SK-N-DZ (cell line): ENCODE measurements at places on chromosomes 7 and 10.

GRCh38 chr7:130281260-130281659, 11.7 kb upstream of the CPA4 start:
- no peak for DNase-seq

DNA sequence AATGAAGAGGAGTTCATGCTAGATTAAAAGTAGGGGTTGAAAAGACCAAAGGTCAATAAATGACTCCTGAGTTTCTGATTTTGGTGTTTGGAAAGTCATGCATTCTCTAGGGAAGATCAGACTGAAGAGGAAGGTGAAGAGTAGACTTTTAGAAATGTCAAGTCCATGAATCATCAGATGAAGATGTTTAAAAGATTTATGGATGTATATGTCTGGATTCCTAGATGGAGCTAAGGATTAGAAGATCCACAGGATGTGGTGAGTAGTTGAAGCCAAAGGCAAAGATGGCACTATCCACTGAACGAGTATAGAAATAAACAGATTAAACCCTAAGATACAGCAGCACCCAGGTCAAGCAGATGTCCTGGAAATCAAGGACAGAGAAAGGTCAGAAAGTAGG, 298.5 kb downstream of the GPAM start:
- no peak for DNase-seq

DNA sequence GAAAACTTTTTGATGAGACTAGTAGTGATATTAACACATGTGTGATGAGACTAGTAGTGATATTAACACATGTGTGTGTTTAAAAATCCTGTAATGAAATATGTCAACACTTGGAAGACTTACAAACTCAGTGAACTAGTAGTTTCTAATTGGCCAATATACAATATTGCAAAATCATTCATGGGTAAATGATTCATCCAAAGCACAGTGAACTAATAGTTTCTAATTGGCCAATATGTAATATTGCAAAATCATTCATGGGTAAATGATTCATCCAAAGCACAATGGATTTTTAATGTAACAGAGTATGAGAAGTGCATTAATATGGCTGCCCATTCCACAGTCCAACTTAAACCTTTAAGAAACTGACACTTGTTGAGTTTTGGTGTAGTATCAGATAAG, 77.8 kb downstream of the ATAD1 start:
- no peak for DNase-seq

DNA sequence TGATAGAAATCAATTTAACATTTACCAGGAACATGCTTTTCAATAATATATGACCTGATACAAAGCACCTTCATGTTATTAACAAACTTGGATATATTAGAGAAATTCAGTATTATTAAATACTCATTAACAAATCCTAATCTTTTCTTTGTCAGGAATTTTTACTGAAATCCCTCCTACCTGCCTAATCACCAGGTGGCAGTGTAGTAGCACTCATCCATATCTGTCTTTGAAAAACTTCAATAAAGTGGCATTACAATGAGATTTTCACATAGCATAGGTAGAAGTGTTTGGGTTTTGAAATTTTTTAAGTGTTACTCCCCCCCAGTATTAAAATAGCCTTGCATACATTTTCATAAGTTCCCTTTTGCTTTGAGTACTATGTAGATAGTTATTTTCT, 1246.6 kb upstream of the LRRN3 start:
- peak; percentile 61 for DNase-seq

- DNase-seq = no peak
These were observed 8.0 kb upstream of the ZMIZ1 start for GRCh38 chr10:79060641-79061255.

GRCh38 chr10:89332123-89332633, 4.4 kb downstream of the IFIT3 start:
- DNase-seq = no peak

- DNase-seq = no peak
These were observed at the start of gene SUN1 for GRCh38 chr7:832167-832967. TSS of gene SUN1 (plus strand) at chr7:832476. CDS start at chr7:832525, 49 bp downstream.

- no peak for DNase-seq
These were observed 100.8 kb upstream of the DOCK1 start for GRCh38 chr10:126804396-126804795.

DNA sequence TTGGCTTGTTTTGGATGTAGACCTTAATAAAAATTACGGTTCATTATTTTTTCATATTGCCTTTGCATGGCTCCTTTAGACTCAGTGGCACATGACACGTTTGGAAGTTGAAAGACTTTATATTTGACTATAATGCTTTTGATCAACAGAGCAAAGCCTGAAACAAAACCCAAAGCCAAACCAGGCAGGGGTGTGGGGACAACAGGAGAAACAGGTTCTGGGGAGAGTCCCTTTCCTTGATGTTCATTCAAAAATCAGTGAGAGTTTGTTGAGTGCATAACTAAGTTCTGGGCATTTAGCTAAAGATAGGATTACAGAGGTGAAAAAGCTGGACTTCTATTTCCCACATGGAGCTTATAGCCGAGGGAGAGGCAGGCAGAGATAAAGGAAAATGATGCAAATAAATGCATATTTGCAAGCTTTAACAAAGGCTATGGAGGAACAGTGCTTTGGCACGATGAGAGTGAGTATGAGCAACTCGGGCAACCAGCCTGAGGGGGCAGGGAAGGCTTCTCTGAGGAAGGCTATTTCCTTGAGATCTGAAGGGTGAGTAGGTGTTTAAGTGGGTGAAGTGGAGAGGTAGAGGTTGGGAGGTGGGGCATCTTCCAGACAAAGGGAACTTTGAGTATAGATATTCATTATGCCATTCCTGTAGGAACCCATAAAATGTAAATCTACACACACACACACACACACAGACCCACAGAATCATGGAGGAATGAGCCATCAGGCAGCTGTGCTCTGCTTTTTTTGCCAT, 34.5 kb upstream of the PDZD8 start:
- no peak for DNase-seq

- DNase-seq = no peak
These were observed 82.5 kb downstream of the ZNF365 start for GRCh38 chr10:62456611-62457101.

DNA sequence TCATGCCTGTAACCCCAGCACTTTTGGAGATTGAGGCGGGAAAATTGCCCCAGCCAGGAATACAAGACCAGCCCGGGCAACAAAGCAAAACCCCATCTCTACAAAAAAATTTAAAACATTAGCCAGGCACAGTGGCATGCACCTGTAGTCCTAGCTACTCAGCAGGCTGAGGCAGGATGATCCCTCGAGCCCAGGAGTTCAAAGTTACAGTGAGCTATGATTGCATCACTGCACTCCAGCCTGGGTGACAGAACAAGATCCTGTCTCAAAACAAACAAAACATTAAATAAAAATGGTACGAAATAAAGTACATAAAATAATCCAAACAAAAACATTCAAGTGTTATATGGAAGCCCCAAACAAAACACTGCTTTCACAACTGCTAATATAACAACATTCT, 125.0 kb downstream of the SNX13 start:
- no peak for DNase-seq

DNA sequence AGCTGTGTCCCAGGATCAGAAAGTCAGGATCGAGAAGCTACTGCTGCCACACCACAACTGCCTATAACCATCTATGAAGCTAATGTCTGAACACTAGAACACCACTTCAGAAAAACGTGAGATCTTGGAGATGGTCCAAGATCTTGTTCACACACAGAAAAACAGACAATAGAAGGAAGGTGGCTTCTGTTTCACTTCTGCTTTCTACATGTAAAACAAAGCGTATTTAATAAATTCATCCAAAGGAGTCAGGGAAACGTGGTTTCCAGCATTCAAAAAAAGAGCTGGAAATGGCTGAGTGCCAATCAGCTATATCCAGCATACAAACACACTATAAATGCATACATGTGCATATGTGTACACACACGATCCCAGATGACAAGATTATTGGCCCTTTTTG, 70.2 kb upstream of the CCDC71L start:
- no peak for DNase-seq

GRCh38 chr10:91210435-91210834, 10.0 kb upstream of the PCGF5 start:
- no peak for DNase-seq

GRCh38 chr7:152076940-152077933, 51.8 kb downstream of the GALNT11 start:
- DNase-seq = peak; percentile 21

GRCh38 chr7:19377611-19378344, 232.6 kb upstream of the FERD3L start:
- DNase-seq = no peak

GRCh38 chr7:16754856-16755317, 1.3 kb downstream of the TSPAN13 start:
- DNase-seq = no peak

DNA sequence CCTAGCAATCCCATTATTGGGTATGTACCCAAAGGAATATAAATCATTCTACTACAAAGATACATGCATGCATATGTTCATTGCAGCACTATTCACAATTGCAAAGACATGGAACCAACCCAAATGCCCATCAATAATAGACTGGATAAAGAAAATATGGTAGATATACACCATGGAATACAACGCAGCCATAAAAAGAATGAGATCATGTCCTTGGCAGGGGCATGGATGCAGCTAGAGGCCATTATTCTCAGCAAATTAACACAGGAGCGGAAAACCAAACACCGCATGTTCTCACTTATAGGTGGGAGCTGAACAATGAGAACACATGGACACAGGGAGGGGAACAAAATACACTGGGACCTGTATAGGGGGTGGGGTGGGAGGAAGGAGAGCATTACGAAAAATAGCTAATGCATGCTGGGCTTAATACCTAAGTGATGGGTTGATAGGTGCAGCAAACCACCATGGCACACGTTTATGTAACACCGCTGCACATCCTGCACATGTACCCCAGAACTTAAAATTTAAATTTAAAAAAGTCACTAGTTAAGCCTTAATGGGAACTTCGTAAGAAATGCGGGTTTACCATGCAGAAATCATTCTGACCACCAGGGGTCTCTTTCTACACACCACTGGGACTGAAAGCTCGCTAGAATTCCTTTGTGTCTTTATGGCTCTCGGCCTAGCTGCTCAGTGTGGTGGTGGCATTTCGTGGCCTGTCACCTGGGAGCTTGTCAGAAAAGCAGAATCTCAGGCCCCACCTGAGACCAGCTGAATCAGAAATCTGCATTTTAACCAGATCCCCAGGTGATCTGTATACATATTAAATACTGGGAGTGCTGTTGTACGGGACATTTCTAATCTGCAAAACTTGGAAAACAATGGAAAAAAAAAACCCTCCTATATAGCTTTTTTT, 9.5 kb downstream of the ANKRD1 start:
- DNase-seq = peak; percentile 74

- DNase-seq = no peak
These were observed 50.7 kb downstream of the PPP1R3C start for GRCh38 chr10:91582153-91582554.

DNA sequence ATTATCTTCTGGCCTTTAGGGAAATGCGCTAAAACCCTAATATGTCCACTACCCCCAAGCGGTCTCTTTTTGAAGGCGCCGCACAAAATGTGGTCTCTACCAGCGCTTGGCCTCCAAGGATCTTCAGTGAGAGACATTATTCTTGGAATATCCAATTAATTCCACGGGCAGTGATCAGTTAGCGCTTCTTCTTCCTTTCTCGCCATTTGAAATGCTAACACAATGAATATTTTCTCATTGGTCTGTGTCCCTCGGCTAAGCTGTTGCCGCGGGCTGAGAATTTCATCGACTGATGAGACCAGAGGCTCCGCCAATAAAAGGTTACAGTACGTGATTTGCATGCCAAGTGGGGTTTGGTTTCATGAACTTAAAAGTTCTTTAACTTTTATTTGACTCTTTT, 169.8 kb downstream of the TCF7L2 start:
- no peak for DNase-seq

GRCh38 chr7:125878988-125879387, 949.4 kb upstream of the POT1 start:
- no peak for DNase-seq

DNA sequence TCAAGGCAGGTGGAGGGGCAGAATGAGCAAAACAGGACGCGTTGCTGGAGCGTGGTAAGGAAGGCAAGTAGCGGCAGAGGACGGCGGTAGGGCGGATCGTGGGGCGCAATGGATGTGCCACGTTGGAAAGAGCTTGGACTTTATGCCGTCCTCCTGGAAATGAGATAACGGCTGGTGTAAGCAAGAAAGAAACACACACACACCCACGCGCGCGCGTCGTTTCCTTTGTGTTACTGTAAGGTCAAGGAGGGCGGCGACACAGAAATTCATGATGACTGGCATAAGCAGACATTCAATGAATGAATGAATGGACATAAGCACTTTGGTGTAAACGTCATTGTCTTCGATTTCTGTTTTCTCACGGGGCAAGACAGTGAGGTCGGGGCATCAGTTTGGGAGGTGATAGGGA, 683 bp upstream of the ENTPD7 start:
- peak; percentile 11 for DNase-seq

DNA sequence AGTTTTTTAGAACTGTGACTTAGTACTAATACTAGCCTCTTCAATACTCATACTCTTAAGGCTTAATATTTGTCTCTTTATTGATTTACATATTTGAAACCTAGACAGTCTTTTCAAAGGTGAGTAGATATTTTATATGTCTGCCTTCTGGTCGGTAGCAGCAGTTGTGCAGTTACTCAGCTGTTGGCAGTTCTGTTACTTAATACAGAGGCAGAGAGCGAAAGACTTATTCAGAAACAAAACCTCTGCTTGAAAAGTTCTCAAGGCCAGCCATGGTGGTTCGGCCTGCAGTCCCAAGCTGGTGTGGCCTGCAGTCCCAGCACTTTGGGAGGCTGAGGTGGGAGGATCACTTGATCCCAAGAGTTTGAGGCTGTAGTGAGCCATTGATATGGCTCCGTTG, 84.2 kb downstream of the AUTS2 start:
- DNase-seq = no peak

- no peak for DNase-seq
These were observed 323.8 kb downstream of the DPP6 start for GRCh38 chr7:154375956-154376355.

GRCh38 chr7:4561795-4562194, 120.3 kb upstream of the FOXK1 start:
- DNase-seq = peak; percentile 28

DNA sequence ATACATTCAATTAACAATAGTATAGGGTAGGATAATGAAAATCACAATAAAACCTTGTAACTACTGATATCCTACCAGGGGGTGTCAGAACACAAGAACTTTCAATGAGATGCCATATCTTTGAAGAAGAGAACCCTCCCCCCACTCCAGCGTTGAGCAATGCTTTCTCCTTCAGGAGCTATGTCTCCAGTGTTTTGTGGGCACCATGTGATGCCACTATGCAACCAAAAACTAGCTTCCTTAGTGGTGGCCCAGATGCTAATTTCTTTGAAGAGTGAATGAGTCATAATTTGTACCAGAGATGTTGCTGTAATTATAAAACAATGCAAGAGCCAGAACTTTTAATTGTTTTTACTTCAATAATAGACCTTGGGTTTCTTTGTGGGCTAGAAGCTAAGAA, 76.0 kb upstream of the ADO start:
- no peak for DNase-seq
